ENCODE measurements at places on chromosomes 5 and 9.
A peak's percentile ranks its signal among the peaks of the same experiment; 100 is the strongest.

DNA sequence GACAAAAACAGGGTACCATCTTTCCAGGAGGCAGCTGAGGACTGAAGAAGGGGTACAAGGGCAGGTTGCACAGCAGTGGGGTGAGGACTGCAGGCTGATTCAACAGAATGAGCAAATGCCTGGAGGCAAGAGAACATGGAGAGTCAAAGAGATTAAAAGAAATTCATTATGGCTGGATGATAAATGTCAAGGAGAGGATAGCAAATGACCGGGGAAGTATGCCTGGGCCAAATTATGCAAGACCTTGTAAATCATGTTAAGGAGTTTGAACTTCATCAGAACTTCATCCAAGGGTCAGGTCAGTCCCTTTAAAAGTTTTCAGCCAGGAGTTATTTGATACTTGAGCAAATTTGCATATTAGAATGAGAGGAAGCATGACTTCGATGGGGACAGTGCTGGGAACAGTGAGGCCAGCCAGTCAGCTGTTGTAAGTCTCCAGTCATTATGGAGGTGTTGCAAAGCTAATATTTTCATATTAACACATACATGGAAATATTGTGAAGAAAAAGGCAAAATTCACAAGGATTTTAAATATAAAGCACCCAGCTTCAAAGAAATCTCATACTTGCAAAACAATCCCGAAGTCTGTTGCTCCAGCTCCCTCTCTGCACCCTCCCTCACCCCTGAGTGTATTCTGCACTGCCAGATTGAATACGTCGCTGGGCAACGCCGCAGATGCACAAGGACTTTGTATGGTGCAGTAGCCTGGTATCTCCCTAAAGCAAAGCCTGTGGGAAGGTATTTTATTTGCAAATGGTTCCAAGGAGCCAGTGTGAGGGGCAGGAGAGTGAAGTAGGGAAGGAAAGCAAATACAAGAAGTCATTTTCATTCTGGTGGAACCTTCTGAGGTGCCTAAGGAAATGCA is 509.8 kb upstream of the TLE4 start:
- no peaks in the 10 kb centered on the region for H3K4me1 ChIP-seq
- no peak overlapping the region for H3K4me3 ChIP-seq
- H3K36me3 ChIP-seq: no peaks in the 10 kb centered on the region
- no peak overlapping the region for H3K27ac ChIP-seq
- no peak for DNase-seq

- H3K4me1 ChIP-seq: no peaks in the 10 kb centered on the region
- H3K4me3 ChIP-seq: no peak overlapping the region
- no peak overlapping the region for H3K27ac ChIP-seq
- no peaks in the 10 kb centered on the region for H3K36me3 ChIP-seq
These were observed 214.6 kb upstream of the CCNH start for GRCh38 chr5:87627363-87627762.

GRCh38 chr5:33372721-33373472 is 67.9 kb upstream of the TARS1 start:
- no peaks in the 10 kb centered on the region for H3K36me3 ChIP-seq
- H3K4me3 ChIP-seq: no peak overlapping the region
- no peaks in the 10 kb centered on the region for H3K27me3 ChIP-seq
- H3K27ac ChIP-seq: no peak overlapping the region

DNA sequence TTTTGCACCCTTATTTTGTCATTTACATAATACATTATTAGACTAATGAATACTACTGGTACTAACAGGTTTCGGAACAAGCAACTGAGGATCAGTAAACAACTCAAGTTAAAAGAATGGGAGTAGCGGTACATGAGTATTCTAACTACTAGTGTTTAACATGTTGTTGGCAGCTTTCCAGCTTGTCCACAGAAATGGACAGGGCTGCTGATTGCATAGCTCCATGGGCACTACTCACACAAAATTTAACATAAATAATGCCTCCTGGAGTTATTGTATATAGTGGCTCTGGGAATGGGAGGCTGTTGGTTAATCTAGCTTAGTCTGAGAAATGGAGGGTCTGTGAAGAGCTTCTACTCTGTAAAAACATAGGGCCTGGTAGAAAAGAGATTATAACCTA is 6.7 kb downstream of the NCBP1 start:
- H3K27ac ChIP-seq: no peak overlapping the region
- H3K36me3 ChIP-seq: peaks cover 26% of the 10 kb centered on the region
- no peaks in the 10 kb centered on the region for H3K27me3 ChIP-seq
- H3K4me3 ChIP-seq: no peak overlapping the region

GRCh38 chr5:69188811-69189161 is 597 bp upstream of the CENPH start:
- H3K27ac ChIP-seq: peak overlapping the region; percentile 71
- no peaks in the 10 kb centered on the region for H3K27me3 ChIP-seq
- H3K4me1 ChIP-seq: peaks cover 19% of the 10 kb centered on the region
- peaks cover 3% of the 10 kb centered on the region for H3K36me3 ChIP-seq
- peak overlapping the region; percentile 86 for H3K4me3 ChIP-seq

GRCh38 chr5:171093598-171093997 is 215.4 kb upstream of the TLX3 start:
- no peaks in the 10 kb centered on the region for H3K27me3 ChIP-seq
- H3K4me1 ChIP-seq: no peaks in the 10 kb centered on the region

GRCh38 chr9:76654051-76654461 is 110.2 kb upstream of the PCA3 start:
- H3K27ac ChIP-seq: peak overlapping the region; percentile 13
- DNase-seq: no peak
- peaks cover 18% of the 10 kb centered on the region for H3K4me1 ChIP-seq
- H3K27me3 ChIP-seq: no peaks in the 10 kb centered on the region
- no peaks in the 10 kb centered on the region for H3K36me3 ChIP-seq

GRCh38 chr9:445033-445432 is 230.4 kb downstream of the DOCK8 start:
- no peak for DNase-seq
- H3K4me3 ChIP-seq: no peak overlapping the region
- H3K4me1 ChIP-seq: no peaks in the 10 kb centered on the region
- no peak overlapping the region for H3K27ac ChIP-seq
- peaks cover 31% of the 10 kb centered on the region for H3K36me3 ChIP-seq

DNA sequence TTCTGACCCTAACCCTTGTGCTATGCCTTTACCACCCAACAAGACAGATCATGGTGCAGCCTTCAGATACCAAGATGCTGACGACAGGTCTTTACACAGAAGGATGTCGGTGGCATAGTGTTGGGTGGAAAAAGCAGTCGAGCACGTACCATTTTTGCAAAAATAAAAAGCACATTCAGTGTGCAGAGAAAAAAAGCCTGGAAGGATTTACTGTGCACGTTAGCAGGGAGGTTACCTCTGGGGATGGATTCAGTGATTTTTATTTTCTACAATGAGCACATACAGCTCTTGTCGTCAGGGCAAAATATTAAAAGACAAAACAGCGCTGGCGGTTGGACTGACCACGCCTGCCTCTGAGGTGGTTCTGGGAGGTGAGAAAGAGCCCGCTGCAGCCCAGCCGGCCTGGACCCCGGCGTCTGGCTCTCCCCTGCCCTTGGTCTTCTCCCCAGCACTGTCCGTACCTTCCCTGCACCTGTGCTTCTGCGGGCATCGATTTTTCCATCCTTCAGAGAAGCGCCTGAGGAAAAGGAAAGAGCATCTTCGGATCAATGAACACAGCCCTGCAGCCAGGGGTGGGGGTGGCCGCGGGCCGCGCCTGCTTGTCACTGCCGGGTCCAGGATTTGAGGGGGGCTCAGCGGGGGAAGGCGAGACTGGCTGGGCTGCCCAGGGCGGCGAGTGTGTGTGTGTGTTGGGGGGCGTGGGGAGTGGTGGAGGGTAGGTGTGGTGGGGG is 200.0 kb upstream of the IER5L start:
- no peak overlapping the region for H3K27ac ChIP-seq
- no peaks in the 10 kb centered on the region for H3K27me3 ChIP-seq
- peak; percentile 42 for DNase-seq
- H3K36me3 ChIP-seq: no peaks in the 10 kb centered on the region
- H3K4me1 ChIP-seq: peaks cover 11% of the 10 kb centered on the region

DNA sequence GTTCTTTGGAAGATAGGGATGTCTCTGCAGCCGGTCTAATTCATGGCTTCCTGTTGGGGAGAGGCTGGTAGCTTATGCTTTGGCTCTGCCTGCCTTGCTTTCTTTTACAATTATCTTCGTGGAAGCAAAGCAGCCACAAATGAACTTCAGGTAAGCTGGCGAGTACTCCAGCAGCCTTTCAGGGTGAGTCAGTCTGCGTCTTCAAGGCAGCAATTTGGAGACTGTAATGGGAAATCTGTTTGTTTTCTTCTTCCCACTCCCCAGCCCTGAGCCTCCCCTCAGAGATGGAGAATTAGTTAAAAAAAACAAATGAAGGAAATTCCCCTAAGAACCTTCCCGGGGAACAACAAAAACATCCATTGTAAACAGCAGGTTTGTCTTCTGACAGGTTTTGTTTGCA is 100.1 kb downstream of the PSAT1 start:
- H3K36me3 ChIP-seq: no peaks in the 10 kb centered on the region
- no peak for DNase-seq
- H3K27me3 ChIP-seq: peaks cover 10% of the 10 kb centered on the region
- no peak overlapping the region for H3K4me3 ChIP-seq

- no peak for DNase-seq
- H3K36me3 ChIP-seq: no peaks in the 10 kb centered on the region
These were observed 14.1 kb upstream of the SPARC start for GRCh38 chr5:151700820-151701219.

- no peak for DNase-seq
- H3K27ac ChIP-seq: no peak overlapping the region
- H3K4me3 ChIP-seq: no peak overlapping the region
These were observed 308.4 kb downstream of the ISL1 start for GRCh38 chr5:51691538-51692079.

- peaks cover 22% of the 10 kb centered on the region for H3K36me3 ChIP-seq
- no peak for DNase-seq
- no peaks in the 10 kb centered on the region for H3K4me1 ChIP-seq
- no peak overlapping the region for H3K4me3 ChIP-seq
- no peak overlapping the region for H3K27ac ChIP-seq
These were observed 156.3 kb downstream of the PARP8 start for GRCh38 chr5:50822761-50823160.

DNA sequence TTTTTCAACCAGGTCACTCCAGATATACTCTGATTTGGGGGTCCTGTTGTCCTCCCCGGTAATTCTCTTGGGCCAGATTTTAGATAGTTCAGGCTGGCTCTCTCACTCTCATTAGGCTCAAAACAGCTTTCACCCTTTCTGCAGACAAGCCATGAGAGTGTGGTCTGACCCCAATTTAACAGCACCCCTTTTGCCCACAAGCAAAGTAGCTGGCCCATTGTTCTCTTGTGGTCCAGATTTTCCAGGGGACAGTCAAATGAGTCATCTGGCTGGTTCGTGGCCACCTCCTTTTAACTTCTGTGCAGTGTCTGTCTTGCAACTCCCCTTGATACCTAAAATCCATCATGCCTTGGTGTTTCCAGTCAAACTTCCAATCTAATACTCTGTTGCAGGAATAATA is 16.5 kb downstream of the BHMT2 start:
- no peak for DNase-seq
- H3K4me1 ChIP-seq: no peaks in the 10 kb centered on the region
- H3K27ac ChIP-seq: no peak overlapping the region
- H3K4me3 ChIP-seq: no peak overlapping the region

DNA sequence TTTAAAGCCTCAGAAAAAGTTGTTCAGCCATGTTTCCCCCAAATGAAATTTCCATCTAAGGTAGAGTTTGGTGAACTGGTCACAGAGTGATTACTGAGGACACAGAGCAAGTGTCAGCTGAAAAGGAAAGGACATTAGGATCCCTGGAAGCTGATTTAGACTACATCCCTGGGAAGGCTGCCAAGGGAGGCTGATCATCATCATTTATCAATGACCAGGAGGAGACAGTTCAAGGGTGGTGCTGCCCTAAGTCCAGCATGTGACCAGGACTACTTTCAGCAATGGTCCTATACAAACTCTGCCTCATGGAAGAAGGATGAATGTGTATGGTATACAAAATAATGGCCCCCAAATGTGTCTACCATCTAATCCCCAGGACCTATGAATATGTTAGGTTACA is 120.6 kb downstream of the PIK3R1 start:
- no peaks in the 10 kb centered on the region for H3K4me1 ChIP-seq
- H3K27me3 ChIP-seq: no peaks in the 10 kb centered on the region
- H3K27ac ChIP-seq: no peak overlapping the region

- no peaks in the 10 kb centered on the region for H3K27me3 ChIP-seq
- DNase-seq: no peak
- H3K27ac ChIP-seq: no peak overlapping the region
- peak overlapping the region; percentile 19 for H3K4me3 ChIP-seq
- H3K36me3 ChIP-seq: no peaks in the 10 kb centered on the region
- no peaks in the 10 kb centered on the region for H3K4me1 ChIP-seq
These were observed 120.7 kb upstream of the APC start for GRCh38 chr5:112616812-112617547.

DNA sequence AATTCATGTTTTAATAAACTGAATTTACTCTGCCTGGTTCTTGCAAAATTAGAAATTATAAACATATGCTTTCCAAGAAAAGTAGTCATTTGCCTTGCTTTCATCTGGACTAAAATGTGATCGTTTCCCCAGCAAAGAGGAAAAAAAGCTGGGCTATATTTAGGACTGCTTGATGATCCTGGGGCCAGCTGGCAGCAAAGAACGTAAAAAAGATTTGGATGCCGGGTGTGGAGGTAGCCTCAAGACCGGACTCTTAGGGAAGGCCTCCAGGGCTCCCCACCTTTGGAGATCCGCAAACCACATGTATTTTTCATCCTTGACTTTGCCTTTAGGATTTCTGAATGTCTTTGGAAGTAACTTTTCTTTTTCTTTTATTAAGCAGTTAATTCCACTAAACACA is 156.1 kb upstream of the SEMA6A start:
- peaks cover 14% of the 10 kb centered on the region for H3K4me1 ChIP-seq
- no peaks in the 10 kb centered on the region for H3K27me3 ChIP-seq
- no peak for DNase-seq
- no peak overlapping the region for H3K4me3 ChIP-seq
- no peak overlapping the region for H3K27ac ChIP-seq

DNA sequence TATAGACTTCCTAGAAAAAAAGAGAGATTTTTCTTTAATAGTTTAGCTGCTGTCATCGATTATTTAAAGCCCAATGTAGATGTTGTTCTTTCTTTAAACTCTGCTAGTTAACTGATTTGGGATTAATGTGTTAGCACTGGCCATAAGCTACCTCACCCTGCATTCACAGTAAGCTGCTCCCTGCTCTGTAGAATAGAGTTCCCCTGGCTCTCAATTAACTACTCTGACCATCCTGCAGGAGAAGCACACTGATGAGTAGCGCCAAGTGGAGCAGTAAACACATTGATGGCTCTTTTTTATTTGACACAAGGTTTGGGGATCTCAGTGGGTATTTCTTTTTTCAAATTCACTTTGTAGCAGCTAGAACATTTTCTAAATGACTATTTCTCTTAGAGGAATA is 807.9 kb upstream of the ZNF608 start:
- H3K27me3 ChIP-seq: no peaks in the 10 kb centered on the region
- peaks cover 9% of the 10 kb centered on the region for H3K4me1 ChIP-seq
- no peak overlapping the region for H3K4me3 ChIP-seq
- H3K27ac ChIP-seq: no peak overlapping the region
- H3K36me3 ChIP-seq: no peaks in the 10 kb centered on the region

GRCh38 chr5:9927106-9927505 is 297.0 kb upstream of the TAS2R1 start:
- no peaks in the 10 kb centered on the region for H3K27me3 ChIP-seq
- H3K36me3 ChIP-seq: no peaks in the 10 kb centered on the region
